ENCODE measurements at places on chromosomes 5 and 9.

GRCh38 chr9:120715389-120715924, 1.2 kb upstream of the MEGF9 start:
- DNase-seq = no peak

GRCh38 chr5:113162770-113163169, 186.2 kb downstream of the DCP2 start:
- no peak for DNase-seq

- DNase-seq = no peak
Measured at GRCh38 chr5:116371431-116371830, 203.2 kb downstream of the SEMA6A start.

DNA sequence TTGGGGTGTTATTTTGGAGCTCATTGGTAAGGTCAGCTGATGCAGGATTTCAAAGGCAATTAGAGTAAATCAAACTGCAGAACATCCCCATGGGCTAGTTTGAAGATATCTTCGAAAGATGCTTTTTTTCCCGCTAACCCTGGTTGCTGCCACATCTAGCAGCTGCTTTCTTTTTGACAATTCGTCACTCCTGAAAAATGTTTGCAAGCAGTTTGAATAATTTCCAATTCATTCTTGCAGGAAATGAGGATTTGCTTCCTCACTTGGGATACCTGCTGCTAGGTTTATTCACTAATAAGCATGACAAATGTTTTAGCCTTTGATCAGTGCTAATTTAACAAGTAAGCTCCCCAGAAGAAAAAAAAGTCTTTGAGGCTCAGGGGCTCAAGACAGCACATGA, 649.6 kb upstream of the RORB start:
- no peak for DNase-seq

DNA sequence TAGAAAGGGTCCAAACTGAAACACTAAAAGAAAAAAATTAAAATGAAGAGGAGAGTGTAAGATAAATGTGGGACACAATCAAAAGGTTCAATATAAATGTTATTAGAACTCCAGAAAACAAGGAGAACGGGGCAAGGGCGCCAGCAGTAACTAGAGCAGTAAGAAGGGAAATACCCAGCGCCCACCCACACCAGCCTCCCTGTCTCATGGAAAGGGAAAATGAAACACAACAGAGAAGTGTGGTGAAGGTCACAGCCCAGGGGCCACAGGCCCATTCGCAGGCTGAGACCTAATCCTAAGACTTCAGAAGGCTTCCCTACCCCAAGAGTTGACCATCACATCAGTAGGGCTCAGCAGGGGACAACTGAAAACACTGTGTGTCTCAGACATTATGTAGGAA, 45.8 kb upstream of the CLK4 start:
- no peak for DNase-seq

- DNase-seq = no peak
Measured at GRCh38 chr5:5308319-5308718, 114.2 kb upstream of the ICE1 start.

DNA sequence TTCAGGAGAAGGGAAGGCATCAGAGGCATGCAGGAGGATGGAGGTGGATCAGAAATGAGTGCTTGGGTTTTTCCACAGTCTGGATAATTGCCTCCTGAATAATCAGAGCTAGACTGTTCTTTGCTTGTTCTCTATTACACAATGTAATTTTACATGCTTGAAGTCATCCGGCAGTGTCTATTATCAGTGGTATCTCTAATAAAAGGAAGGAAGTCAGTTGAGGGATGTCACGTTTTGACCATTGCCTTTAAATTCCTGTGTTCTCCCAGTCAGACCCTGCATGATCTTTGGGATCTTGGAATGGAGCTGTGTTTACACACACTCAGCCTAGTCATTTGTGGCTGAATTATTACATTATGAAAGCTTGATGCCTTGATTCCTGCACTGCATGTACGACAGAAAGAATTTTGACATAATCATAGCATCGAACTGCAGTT, 91.0 kb downstream of the PDE8B start:
- no peak for DNase-seq

DNA sequence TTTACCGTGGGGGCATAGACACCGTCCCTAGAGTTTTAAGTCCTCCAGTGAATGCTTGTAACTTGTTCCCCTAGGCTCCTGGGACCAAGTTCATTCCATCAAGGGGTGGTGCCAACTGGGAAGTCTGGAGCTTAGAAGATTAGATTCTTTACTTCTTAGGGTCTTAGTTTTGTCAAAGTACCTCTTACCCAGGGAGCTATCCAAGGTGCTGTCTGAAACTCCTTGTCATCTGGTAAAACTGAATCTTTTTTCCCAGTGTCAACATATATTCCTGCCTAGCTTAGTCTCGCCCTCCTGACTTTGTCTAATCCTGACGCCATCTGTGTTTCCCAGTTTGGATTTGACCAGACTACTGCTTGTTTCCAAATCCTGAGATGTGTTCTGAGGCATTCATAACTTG, 41.6 kb downstream of the MAMDC2 start:
- DNase-seq = no peak

DNA sequence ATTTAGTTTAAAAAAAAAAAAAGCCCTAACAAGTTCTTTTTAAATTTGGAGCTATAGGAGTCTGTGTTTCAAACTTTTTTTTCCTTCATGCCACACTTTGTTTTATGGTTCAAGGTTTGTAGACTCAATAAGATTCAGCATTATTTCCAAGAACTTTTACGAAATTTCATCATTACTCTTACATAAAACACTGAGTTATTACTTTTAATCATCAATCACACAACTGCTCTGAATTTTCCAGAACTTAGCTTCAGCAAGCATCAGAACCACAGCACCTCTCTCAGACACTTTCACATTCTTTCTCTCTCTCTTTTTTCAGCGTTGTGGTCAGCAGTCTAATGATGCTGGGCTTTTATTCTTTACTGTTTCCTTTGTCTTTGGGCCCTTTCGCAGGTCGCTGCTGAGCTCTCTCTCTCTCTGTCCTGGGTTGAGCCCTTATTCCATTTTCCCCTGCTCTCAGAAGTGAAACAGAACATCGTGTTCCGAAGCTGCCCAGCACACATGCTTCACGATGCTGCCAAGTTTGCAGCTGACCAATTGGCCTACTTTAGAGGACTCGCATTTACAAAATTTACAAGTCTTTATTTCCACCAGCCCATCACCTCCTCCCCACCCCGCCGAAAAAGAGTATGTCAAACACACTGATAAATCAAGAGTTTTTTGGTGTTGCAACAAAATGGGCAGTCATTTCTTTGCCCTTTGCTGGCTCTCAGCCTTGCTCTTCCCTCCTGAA, 44.6 kb upstream of the PIK3R1 start:
- DNase-seq = peak; percentile 33

DNA sequence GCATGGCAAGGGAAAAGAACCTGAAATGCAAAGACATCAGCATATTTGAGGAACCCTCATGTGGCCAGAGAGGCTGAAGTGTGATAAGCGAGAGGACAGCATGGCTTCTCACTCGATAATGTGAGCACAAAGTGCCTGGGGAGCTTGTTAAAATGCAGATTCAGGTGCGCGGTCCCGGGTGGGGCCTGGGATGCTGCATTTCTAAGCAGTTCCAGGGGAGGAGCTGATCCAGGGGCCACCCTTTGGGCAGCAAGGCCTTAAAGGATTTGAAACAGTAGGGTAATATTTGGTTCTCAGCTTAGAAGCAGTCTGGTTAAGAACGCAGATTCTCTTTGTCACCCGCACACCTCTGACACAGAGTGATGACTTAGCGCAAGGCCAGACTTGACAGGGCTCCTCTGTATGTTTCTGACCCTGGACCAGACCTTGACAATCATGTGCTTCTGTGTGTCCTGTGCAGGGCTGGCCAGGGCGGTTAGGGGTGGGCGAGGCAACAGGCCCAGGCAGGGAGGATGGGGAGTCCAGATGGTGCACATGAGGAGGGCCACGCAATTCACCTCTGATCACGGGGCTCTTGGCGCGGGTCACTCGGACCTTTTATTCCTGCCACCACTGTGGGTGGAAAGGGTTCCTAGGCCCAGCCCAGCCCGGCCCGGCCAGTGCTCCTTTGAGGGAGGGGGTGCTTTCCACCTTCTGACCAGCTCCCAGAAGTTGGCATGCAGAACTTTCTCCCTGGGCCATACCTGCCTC, 62.8 kb upstream of the TBC1D2 start:
- no peak for DNase-seq

- no peak for DNase-seq
Measured at GRCh38 chr5:155050384-155051019, 36.9 kb downstream of the KIF4B start.

DNA sequence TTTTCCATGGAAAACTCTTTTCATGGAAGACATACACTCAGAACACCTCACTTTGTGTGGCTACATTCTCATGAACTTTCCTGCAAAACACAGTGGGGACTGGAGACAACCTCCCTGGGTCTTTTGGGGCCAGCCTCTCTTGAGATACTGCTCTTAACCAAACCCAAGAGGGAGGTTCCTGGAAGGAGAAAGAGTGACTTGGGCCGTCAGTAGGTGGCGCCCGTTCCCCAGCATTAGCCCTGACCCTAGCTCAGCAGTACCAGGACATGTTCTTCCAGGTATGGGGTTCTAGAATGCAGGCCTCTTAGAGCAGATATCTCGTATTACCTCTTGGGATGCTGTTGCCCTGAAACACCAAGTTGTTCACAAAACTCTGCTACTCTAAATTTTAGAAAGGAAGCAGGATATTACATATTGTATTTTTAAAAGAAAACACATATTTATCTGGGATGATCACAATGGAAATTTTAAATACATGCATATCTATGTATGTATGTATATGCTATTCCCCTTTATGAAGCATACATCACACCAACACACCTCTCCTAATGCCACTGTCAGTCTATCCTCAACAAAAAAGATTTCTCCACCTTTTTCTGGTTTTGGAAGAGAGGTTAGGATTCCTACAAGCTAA, 15.8 kb upstream of the GLIS3 start:
- DNase-seq = no peak

- DNase-seq = no peak
Measured at GRCh38 chr9:70534061-70534460, 119.6 kb upstream of the KLF9 start.

DNA sequence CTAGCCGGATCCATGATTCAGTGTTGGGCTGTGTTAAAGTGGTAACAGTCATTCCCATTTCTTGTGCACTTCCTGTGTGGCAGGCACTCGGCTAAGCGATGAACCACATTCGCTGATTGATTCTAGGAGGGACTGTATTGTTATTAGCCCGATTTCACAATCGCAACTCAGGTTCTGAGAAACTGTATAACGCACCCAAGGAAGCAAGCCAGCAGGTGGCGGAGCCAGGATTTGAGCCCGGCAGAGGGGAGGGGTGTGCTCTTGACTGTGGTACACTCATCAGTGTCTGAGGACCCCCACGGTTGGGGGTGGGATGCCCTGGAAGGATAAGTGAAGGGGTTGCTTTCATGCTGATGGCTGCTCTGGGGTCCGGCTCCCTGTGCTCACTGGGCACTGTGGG, 34.7 kb downstream of the LRSAM1 start:
- DNase-seq = no peak

DNA sequence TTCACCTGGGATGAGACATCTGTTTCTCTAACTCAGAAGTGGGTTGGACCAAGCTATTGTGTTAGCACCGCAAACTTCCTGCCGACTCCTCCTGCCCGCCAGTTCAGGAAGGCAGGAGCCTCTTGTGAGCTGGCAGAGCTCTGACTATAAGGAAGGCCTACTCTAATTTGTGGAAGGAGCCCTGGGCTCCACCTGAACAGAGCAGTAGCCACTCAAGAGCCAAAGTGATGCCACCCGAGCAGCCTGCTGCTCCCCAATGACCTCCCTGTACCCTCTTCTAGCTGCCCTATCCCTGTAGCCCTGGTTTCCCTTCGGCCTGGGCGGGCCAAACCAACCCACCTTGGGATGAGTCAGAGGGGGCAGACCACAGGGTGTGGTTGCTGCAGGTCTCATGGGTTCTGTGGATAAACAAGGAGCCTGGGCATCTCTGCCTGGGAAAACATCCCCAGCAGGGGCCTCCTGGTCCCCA, 81.6 kb downstream of the PSD2 start:
- no peak for DNase-seq

DNA sequence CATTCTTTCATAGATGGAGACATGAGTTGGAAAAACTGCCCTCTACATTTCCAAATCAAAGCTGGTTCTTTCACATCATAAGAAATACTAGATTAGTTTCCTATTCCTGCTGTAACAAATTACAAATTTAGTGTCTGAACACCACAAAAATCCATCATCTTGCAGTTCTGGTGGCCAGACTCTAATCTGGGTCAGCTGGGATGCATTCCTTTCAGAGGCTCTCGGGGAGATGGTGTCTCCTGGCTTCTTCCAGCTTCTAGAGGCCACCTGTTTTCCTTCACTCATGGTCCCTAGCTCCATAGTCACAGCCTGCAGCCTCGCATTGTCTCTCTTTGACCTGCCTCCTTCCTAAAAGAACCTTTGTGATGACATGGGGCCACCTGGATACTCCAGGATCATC, 65.2 kb downstream of the RETREG1 start:
- no peak for DNase-seq

- DNase-seq = peak; percentile 57
Measured at GRCh38 chr5:67648201-67648671, 451.6 kb upstream of the CD180 start.

DNA sequence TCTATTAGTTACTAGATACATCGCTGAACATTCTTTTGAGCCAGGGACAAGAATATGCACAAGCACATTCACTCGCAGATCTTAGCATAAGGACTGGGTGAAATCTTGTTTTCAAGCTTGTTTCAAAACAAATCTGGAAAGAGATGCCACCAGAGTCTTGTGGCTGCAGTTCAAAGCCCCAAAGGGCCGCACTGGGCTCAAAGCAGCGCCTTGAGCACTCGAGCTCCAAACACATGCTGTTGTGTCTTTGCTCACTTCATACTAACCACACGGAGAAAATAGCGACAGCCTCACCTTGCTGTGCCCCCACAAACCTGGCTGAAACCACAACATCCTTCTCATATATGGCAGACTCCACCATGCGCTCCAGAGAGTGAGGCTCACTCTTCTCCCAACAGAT, 34.2 kb upstream of the IL7R start:
- no peak for DNase-seq
